Mesenteric fat pad (tissue), 1 donor: ENCODE measurements at places on chromosomes 5 and 9. TPM values are rescaled to one million over a fixed set of nuclear protein-coding genes. Genes with fewer than 3 reads are reported as not detected.
A peak's percentile ranks its signal among the peaks of the same experiment; 100 is the strongest.

MARCHF3 gene
- total RNA-seq, result 44.7 TPM

PRUNE2 gene
- 13.9 TPM for total RNA-seq

SPATA31A3 gene
- not detected for total RNA-seq

- DNase-seq, result no peak
Measured at GRCh38 chr5:36373527-36374086, 71.9 kb upstream of the RANBP3L start.

- DNase-seq, result no peak
Measured at GRCh38 chr5:177405805-177406204, 3.6 kb downstream of the F12 start.

GRCh38 chr5:161261668-161262323, 284.7 kb downstream of the GABRB2 start:
- no peak for DNase-seq

IL5 gene
- total RNA-seq, result not detected

NUTM2G gene
- not detected for total RNA-seq

GRCh38 chr9:16899606-16900005, 29.1 kb upstream of the BNC2 start:
- DNase-seq, result no peak

DNA sequence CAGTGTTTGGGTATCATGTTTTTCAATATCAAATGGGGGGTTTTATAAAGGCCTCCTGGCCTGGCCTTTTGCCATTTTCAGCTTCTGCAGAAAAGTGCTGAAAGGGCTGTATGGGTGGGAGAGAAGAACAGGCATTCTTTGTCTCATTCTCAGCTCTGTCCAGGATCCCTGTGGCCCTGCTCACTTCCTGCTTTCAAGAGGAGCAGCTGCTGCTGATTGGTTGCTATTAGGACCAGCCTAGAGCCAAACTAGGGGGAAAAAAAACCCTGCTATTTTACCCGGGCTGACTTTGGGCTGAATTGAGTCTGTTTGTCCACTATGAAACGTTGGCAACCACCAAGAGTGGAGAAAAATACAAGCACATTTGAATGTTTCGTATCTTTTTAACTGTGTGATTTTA, 117.1 kb downstream of the CMYA5 start:
- DNase-seq, result no peak

GRCh38 chr5:914612-915011, 21.9 kb downstream of the TRIP13 start:
- DNase-seq, result no peak

GRCh38 chr9:30459156-30459555, 1925.3 kb upstream of the ACO1 start:
- DNase-seq, result no peak

DMRT2 gene
- total RNA-seq, result 3.6 TPM

DNA sequence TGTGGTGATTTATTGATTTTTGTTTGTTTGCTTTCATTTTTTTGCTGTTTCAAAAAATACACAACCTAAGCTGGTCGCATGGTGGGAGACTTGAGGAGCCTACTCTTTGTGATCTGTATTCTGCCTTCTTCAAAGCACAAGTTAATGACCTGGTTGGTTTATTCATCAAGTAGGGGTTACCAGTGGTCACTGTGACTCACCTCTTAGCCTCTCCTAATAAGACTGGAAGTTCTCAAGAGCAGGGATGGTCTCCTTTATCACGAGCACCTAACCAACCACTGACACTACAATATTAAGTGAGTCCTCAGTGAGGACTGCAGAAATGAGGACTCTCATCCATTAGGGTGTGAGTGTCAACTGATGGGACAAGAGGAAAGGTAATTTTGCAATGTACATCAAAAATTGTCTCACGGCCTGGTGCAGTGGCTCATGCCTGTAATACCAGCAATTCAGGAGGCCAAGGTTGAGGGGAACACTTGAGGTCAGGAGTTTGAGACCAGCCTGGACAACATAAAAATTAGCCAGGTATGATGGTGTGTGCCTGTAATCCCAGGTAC, 13.6 kb upstream of the MTMR12 start:
- DNase-seq, result no peak

DNA sequence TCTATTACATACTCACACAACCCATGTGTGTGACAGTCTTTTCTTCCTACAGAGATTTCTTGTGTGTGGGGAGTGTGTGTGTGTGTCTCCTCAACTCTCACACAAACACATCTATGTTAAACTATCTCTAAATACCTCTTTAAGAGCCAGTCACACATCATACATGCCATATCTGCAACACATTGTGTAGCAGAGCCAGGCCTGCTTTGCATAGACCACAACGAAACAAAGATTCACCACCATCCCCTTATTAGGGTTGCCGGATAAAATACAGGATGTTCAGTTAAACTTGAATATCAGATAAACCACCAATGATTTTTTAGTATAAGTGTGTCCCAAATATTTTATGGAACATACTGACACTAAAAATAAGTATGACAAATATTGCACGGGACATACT, 2.3 kb downstream of the FAM170A start:
- no peak for DNase-seq

- peak; percentile 85 for DNase-seq
Measured at GRCh38 chr9:93108291-93109041, 12.4 kb downstream of the CARD19 start.
